Smooth muscle cell of the umbilical artery (primary cell): ENCODE measurements at places on chromosomes 7 and 10. TPM values are rescaled to one million over a fixed set of nuclear protein-coding genes. Genes with fewer than 3 reads are reported as not detected.

The CEP41 gene
- total RNA-seq, result 13.4 and 16.4 TPM in 2 replicates

The PALD1 gene
- 0.14 TPM in 1 of 2 replicates, not detected in the other for total RNA-seq

The HOXA7 gene
- 1.0 and 1.8 TPM in 2 replicates for total RNA-seq

The METTL27 gene
- 5.0 and 9.6 TPM in 2 replicates for total RNA-seq
